ENCODE measurements at places on chromosomes 6 and 20.

- DNase-seq: no peak
Measured at GRCh38 chr6:93575495-93576267, 156.3 kb upstream of the EPHA7 start.

GRCh38 chr6:165439928-165440554 is 130.6 kb upstream of the C6orf118 start:
- DNase-seq: no peak

DNA sequence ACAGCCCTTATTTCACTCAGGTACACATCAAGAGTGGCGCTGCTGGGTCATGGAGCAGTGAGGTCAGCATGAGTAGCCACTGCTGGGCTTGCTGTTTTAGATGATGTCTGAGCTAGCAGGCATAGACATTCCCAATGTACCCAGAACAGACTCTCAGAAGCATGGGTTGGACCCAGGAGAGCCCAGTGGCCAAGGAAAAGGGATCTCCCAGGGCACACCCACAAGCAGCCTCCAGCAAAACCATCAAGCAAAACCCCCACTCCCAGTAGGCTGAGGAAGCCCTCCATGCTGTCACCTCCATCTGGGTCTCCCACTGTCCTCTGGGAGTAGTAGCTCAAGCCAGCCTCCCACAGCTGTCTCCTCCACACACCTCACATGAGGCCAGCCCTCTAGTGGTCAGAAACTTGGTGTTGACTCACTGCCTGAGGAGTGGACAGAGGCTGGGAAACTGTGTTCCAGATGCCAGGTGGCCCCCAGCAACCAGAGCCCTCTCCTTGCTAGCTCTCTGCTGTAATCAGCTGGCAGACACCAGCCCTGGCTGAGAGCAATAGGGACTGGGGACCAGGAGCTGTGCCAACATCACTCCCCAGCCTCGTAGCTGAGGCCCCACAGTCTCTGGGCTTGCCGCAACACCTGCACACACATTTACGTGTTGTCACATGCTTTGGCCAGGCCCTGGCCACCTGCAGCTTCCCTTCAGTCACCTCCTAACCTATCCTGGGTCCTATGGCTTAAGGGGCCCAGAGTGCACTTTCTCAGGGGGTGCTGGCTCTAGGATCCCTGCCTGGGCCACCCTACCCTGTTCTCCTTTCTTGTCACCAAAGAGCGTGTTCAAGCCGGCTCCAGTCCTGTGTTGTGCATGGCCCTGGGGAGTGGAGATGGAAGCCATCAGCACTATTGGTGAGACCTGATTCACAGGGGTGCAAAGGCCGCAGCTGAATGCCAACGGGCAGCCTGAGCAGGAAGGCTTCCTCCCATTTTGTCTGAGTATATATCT is 1.9 kb upstream of the AP5S1 start:
- no peak for DNase-seq

DNA sequence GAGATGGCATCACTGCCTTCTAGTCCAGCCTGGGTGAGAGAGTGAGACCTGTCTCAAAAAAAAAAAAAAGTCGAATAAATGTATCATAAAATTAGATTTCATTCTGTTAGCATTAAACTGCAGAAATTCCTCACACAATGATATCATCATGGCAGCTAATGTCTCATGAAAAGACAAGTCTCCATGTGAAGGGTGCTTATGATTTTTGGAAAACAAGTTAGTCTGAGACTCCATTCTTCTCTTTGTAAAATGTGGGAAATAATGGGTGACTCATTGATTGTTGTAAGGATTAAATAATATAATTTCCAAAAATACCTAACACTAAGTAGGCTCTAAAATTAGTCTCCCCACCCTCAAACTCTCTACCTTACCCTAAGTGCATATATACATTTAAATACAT is 49.6 kb upstream of the CDYL start:
- no peak for DNase-seq

DNA sequence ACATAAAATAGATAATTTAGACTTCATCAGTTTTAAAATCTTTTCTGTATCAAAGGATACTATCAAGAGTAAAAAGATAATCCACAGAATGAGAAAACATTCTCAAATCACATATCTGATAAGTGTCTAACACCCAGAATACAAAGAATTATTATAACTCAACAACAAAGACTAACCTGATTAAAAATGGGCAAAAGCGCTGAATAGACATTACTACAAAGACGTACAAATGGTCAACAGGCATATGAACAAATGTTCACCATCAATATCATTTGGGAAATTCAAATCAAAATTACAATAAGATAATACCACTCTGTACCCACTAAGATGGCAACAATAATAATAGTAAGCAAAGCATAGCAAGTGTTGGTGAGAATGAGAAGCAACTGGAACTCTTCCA is 503.8 kb downstream of the CDH26 start:
- no peak for DNase-seq

DNA sequence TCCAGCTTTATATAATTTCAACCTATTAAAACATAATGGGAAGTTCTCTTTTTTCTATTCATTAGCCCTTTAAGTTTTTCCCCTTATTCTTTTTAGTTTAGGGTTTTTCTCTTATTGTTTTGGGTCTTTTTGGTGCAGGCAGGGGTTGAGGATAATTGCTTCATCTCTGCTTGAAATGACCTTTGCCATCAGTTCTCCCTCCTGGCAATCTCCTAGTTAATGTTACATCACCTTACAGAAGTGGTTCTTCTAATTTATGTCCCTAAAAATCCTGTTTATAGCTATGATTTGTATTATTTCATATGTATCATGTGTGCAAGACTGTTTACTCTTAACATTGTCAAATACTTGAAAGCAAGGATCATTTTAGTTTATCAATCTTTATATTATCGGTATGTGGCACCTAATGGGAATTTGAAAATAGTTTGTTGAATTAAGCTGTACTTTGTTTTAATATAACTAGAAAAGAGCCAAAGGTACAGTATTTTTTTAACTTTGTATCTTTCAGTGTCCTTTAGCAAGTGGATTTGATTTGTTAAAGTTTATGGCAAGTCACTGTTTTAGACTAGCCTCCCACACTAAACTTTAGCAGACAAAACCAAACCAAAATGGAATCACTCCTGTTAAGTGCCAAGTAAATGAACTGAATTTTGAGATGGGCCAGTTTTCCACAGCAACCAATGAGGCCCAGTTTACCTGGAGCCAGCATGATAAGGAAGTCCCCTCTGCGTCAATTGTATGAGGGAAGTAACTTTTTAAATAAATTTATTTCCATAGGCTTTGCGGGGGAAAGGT is 26.6 kb upstream of the RUNX2 start:
- no peak for DNase-seq

GRCh38 chr6:36160147-36160760 is 29.9 kb downstream of the MAPK13 start:
- DNase-seq: no peak

DNA sequence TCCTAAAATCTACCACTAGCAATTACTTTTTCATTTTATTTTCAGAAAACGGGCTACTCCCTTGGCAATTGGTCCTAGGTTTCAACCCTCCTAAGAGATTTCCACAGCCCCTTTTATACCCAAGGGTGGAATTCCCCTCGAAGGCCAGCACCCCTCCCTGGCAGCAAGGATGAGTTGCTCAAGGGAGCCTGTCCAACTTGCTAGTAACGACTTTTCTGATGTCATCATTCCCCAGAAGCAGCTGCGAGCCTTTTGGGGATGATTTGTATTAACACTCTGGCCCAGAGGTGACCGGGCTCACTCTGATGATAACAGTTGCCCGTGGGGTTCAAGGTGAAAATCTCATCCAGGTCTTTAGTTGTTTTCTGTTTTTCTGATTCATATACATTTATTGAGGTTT is 30.7 kb upstream of the NAA20 start:
- DNase-seq: no peak

DNA sequence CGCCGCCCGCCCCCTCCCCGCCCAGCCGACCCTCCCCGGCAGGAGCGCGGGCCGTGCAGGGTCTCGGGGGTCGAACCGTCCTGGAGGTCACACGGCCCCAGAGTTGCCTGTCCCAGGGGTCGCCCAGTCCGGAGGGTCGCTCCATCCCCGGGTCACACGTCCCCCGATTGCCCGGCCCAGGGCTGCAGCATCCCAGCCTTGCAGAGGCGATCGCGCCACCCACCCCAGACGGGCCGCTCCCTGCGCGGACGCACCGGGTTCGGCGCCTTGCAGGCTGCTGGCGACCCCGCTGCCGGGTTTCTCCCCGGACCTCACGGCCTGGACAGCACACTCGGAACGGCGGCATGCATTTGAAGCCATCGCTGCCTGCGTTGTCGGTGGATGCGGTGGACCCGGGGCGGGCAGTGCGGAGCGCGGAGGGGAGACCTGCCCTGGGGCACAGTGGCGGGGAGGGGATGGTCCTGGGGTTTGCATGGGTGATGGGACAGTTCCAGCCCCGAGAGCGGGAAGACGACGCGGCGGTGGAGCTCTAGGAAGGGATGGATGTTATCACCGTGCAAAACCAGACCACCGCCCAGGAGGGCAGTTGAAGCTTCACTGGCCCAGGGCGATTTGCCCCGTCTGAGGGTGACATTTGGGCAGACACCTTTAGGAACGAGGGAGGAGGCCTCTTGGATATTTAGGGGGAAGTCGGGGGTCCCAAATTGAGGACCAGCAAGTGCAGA is 22.7 kb upstream of the FRMD1 start:
- no peak for DNase-seq

GRCh38 chr20:57034001-57034400 is 232.4 kb downstream of the BMP7 start:
- DNase-seq: no peak

- no peak for DNase-seq
Measured at GRCh38 chr6:25463441-25463840, 184.3 kb downstream of the CARMIL1 start.

DNA sequence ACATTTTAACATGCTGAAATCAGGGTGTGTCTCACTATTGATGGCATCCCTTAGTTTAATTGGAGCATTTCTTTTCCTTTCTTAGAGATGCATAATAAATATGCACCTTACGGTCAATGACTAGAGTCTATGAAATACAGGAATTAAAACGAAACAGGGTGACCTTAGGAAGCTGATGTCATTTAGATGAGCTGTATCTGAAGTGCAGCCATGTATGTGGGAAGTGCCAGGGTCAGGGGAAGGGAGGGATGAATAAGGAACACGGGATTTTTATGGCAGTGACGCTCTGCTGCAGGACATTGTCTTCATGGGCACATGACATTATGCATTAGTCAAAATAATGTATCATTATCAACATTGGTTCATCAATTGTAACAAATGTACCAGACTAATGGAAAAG is 84.0 kb downstream of the AGPAT4 start:
- no peak for DNase-seq

- no peak for DNase-seq
Measured at GRCh38 chr6:23414051-23414445, 712.0 kb upstream of the NRSN1 start.

GRCh38 chr20:53664121-53664520 is 70.5 kb upstream of the ZNF217 start:
- no peak for DNase-seq

- DNase-seq: no peak
Measured at GRCh38 chr20:550611-551010, 7.0 kb upstream of the CSNK2A1 start.

- no peak for DNase-seq
Measured at GRCh38 chr6:7273709-7274108, 39.3 kb downstream of the SSR1 start.

DNA sequence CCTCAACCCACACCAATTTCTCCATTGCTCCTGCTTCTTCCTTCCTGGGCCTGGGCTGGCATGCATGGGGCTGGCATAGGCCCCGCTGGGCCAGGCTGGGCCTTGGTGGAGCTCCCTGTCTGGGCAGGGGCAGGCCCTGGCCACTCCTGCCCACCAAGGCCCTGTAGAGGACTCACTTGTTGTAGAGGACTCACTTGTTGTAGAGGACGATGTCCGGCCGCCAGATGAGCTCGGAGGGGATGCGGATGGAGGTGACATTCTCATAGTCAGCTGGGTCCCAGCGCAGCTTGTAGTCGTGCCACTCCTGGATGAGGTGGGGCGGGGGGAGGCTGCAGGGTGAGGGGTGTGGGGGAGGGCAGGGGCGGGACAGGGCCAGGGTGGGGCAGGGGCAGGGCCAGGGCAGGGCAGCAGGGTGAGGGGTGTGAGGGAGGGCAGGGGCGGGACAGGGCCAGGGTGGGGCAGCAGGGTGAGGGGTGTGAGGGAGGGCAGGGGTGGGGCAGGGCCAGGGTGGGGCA is 5.3 kb downstream of the CHRNA4 start:
- no peak for DNase-seq

- DNase-seq: no peak
Measured at GRCh38 chr6:87494761-87495422, 22.1 kb downstream of the SLC35A1 start.

- no peak for DNase-seq
Measured at GRCh38 chr20:10671221-10671918, 2.4 kb downstream of the JAG1 start.
